T follicular helper cell (primary cell): ENCODE measurements at places on chromosomes 1 and 21.

GRCh38 chr1:231248778-231249177 lies 7.8 kb downstream of the GNPAT start:
- no peak for DNase-seq

DNA sequence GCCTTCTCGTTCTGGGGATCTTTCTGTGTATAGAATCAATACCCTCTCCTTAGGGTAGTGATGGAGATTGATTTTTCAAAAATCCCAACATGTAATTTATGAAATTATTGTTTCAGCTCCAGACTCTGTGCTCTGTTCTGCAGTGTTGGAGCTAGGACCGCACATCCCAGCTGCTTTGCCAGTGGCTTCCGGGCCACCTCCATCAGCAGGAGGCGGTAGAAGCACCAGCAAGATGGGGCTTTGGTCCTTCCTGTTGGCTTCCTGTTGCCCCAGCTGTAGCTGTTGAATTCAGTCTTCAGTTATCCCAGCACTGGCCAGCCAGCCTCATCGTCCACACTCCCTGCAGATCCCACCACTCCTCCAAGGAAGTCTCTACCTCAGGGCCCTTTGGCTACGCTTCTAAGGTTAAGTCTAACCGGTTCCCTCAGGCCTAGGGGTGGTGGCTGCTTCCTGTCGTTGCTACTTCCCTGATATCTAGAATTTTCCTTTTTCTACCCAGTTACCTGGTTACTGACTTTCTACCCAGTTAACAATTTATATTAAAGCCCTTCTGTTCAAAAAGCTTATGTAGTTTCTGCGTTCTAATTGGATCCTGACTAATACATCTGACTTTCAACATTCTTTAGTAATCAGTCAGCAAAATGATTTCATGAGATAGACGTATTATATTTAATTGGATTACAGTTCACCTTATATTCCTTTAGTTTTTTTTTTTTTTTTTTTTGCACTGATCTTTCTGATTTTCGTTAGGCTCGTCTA lies 24.6 kb downstream of the GALNT2 start:
- DNase-seq, result no peak

DNA sequence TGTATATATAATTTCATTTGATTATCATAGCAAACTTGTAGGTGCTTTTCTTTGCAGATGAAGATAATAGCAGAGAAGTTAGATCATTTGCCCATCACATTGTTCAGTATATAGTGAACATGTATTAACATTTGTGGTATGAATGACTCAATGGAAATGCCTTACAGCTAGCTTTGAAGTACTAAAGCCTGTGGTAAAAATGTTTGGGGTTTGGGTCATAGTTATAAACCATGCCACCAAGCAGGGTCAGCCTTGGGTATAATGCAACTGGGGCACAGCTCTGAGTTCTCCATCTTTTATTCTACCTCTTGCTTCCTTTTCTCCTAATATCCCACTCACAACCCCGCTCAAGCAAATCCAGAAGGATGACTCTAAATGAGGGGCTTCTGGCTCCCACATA lies 141.6 kb downstream of the KCNT2 start:
- DNase-seq, result no peak

GRCh38 chr21:15210235-15210678 lies 145.5 kb upstream of the NRIP1 start:
- no peak for DNase-seq

GRCh38 chr21:38312822-38313221 lies 56.0 kb downstream of the KCNJ15 start:
- DNase-seq, result no peak

DNA sequence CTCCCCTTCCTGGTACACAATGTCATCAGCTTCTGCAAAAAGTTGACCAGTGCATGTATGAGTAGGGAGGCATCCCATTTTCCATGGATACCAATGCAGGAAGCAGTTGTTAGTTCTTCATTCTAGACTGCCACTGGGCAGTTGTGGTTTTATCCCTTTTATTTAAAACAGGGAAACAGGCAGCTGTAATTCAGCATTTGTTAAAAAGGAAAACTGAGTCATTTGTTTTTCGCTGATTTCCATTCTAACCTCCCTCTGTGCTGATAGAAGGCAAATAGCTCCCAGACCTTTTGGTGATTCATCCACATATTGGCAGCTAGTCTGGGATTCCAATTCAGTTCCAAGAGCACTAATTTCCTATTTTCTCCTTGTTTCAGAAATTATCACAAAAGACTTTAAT lies 21.1 kb upstream of the ABCA4 start:
- no peak for DNase-seq

- no peak for DNase-seq
These were observed 2.9 kb downstream of the LHX8 start for GRCh38 chr1:75136921-75137641.

DNA sequence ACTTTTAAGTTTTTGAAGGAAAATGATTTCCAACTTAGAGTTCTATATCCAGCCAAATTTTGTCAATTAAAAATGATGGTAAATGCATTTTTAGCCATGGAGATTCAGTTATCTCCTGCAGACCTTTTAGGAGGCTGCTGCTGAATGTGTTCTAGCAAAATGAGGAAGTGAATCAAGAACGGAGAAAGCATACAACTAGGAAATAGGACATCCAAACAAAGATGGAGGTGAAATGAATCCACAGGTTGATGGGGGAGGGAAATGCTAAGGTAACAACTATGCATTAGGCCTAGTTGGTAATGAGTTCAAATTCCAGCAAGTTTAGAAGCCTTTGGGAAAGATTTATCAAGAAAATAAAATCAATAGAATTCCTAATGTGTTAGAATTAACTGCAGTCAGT lies 80.5 kb downstream of the FNBP1L start:
- DNase-seq, result no peak

DNA sequence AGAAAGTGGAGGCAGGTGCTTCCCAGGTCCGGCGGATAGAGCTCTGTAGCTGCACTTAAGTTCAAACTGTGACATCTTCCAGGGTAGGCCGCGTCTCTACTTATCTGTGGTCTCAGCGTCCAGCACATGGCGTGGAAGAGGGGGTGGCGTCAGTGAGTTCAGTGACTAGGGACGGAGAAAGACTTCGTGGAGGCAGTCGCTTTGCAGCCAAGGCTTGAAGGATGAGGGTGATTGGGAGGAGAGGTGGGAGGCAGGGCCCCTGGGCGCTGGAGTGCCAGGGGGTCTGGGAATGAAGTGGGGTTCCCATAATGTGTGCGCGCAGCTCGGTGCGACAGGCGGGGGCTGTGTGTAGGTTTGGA lies 444 bp upstream of the AGO1 start:
- DNase-seq, result no peak

DNA sequence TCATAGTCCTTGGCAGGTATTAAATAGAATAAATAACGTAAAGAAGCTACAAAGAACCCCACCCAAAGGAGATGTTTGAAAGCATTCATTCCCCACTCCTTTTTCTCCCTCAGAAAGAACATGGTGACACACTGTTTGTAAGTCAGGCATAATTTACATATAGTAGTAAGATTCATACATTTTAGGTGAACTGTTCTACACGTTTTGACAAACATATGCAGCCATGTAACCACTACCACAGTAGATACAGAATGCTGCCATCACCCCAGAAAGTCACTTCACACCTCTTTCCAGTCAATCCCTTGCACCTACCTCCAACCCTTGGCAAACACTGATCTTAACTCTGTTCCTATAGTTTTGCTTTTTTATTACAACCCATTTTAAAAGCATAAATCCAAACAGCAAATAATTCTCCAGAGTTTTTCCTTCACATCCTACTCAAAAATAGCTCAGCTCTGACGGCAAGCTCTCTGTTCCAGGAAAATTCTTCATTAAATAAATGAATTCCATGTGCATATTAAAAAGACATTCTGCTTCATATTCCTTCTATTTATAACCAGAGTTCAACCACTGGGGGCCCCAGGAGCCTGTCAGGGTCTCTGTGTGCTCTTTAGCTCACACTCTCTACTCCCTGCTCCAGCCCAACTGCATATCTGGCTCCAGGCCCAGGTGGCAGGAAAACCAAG lies 258.8 kb downstream of the PLPP3 start:
- DNase-seq, result no peak

GRCh38 chr1:79295967-79296366 lies 289.4 kb upstream of the ADGRL4 start:
- no peak for DNase-seq

- no peak for DNase-seq
These were observed 247.3 kb downstream of the S1PR1 start for GRCh38 chr1:101483982-101484688.

- no peak for DNase-seq
These were observed 32.2 kb downstream of the SLC30A7 start for GRCh38 chr1:100928128-100928527.

DNA sequence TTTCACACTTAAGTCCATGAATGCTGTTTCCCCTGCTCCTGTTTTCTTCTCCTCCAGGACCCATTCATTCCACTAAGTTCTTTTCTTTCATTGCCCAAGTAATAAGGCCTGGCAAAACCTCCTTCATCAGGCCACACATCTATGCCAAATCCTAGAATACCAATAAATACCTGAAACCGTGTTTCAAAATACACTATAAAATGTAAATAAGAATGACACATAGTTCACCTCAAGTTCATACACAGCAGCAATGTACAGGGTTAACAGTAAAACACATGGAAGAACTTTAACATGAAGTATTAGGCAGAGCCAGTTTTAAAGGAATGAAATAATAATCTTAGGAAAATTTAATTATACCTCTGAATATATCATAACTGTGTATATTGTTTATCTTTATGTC lies 86.7 kb upstream of the L1TD1 start:
- DNase-seq, result no peak

GRCh38 chr1:85065550-85065949 lies 17.2 kb upstream of the MCOLN3 start:
- no peak for DNase-seq

DNA sequence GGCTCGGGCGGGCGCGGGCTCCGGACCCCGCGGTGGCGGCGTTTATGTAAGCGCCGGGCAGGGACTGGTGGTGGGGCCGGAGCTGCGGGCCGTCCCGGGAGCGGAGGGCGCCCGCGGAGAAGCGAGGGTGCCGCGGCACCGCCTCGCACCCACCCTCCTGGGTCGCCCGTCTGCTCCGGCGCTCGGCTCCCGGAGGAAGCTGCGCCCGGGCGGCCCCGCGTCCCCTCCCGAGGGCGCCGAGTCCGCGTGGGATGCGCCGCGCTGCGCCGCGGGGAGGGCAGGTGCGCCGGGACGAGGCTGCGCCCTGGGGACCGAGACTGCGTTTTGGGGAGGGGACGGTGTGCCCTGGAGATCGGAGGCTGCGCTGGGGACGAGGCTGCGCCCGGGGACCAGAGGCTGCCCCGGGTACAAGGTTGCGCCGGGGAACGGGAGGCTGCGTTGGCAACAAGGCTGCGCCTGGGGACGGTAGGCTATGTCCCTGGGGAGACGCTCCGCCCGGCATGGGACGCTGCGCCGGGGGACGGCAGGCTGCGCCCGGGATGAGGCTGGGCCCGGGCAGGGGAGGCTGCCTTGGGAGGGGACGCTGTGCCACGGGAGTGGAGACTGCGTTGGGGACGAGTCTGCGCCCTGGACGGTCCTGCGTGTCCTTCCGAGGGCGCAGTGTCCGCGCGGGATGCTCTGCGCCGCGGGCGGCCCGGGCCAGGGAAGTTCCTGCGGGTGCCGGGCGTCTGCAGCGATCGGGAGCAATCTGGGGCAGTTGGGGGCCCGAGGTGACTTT lies 627 bp downstream of the ADARB1 start:
- DNase-seq, result no peak

DNA sequence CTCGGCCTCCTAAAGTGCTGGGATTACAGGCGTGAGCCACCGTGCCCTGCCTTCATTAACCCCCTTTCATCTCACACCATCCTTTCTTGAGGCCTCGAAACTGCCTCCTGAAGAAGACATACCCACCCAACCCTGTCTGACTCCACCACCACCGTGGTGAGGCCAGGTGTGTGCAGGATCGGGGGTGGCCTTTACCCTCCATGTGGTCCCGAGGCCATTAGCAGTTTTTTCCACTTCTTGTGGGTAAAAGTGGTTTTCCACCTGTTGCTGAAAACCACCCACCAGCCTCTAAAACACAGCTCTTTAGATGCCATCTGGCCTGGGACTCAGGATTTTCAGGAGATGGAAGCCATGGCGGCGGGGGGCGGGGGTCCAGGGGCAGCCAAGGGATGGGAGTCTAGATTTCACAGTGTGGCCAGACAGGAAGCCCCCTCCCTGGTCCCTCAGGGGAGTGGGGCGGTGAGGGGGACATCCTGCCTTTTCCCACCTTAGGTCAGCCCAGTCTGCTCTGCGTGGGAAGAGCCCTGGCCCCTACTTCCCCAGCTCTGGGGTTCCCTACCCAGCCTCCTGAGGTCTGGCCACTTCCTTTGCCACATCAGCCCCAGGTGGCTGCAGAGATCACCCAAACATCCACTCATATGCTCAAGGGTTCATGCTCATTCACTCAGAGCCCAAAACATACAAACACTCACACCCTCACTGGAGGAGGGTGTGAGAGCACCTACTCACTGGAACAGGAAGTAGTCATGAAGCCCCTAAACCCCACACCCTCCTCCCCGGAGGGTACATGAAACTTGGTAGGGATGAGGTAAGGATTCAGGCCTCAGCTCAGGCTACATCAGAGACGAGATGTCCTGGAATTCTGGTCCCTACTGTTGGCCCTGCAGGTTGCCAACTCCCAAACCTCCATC lies 2.3 kb downstream of the FGR start:
- no peak for DNase-seq

GRCh38 chr1:186306533-186306932 lies 68.5 kb downstream of the TPR start:
- no peak for DNase-seq

- no peak for DNase-seq
These were observed 1.1 kb upstream of the GCLM start for GRCh38 chr1:93910305-93910704.

GRCh38 chr1:70071601-70072000 lies 133.8 kb downstream of the LRRC40 start:
- DNase-seq, result no peak

DNA sequence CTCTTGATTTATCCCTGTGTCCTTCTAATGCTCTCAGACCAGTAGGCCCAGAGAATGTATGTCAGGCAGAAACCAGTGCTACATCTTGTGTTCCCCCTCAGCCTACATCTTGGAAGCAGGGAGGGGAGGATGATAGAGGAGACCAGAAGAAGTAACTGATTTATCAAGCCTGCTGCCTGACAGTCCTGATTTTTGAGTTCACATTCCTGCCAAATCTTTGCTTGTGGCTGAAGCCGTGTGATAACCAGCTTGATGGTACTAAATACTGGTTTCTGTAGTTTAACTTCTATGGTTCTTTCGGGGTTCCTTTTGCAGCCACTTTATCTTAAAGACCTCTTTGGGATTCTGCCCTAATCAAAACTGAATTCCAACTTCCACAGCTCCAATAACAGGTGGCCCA lies 59.7 kb upstream of the WDR26 start:
- no peak for DNase-seq

DNA sequence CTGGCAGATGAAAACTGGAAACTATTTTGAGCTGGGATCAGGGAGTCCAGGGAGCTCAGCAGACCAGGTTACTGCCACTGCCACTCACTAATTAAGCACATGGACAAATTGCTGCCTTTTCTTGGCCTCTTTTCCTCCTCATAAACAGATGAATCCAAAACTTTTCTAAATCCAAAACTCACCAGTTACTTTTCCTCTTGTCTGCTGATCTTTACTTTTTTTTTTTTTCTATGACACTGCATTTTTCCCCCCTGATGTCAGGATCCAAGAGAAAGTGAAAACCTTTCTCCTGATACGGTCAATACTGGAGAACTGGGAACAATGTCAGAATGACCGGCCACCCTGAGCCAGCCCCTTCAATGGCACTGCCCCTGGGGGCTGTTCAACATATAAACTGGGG lies 405.8 kb downstream of the DUSP10 start:
- no peak for DNase-seq

- DNase-seq, result no peak
These were observed 144.2 kb downstream of the HIVEP3 start for GRCh38 chr1:41774471-41774990.
